ENCODE measurements at places on chromosomes 13 and 19.

DNA sequence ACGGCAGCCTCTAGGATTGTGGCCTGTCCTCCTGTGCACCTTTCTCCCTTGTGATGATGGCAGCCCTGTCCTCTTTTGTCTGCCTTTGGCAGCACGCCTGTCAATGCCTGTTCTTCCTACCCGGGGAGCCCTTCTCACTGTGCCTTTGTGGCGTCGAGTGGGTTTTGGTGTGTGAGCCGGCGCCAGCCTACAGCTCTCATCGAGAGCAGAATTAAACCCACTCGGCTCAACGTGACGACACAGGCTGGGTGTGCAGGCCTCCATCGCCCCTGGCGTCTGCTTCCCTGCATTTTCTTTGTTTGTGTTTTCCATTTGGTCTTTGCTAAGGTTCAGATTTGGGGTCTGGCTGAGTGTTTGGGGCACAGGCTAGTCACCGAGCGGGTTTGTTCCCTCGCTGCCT is 34.4 kb downstream of the AP1M1 start:
- no peak for DNase-seq

DNA sequence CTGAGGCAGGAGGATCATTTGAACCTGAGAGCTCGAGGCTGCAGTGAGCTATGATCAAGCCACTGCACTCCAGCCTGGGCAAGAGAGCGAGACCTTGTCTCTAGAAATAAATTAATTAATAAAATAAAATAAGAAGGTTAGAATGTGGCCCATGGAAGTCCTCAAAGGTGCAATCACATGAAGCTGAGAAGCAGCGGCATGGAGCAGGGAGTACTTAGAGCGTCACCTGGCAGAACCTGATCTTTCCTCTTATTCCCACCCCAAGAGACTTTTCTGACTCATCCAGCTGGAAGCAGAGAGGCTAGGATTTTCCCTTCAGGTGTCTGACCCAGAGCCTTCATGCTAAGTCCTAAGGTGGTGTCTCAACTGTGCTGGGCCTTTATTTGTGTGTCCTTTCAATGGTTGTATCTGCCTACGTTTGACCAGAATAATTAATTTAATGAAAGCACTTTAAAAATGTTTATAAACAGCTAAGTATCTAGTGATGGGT is 8.9 kb upstream of the MRPS31 start:
- no peak for DNase-seq

DNA sequence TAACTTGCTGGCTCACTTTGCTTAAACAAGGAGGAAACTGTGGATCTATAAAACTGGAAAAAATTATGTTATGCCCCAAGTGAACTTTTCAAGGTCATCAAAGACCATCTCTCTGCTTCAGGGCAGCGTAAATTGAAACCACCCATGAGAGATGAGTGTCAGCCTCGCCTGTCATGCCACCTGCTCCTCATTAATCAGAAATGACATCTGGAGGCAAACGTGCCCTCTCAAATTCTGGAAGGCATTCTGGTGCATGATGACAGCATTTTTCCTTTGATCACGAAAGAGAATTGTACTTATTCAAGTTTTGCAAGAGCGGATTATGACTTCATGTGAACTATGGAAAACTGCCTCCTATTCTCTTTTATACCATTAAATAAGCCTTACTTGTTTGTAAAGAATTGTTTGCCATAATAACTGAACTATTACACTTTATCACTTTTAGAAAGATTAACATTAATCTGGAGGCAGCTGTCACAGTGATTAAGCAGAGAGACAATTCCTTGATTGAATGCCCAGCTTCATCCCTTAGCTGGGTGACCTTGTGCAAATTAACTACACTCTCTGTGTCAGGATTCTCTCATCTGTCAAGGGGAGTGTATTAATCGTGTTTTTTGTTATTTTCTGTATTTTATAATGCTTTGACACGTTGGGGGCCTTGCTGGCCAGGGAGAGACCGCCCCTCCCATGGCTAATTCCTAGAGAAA is 17.0 kb upstream of the SACS start:
- no peak for DNase-seq

- DNase-seq: no peak
Observed at GRCh38 chr13:22235950-22236290, 565.0 kb downstream of the FGF9 start.

DNA sequence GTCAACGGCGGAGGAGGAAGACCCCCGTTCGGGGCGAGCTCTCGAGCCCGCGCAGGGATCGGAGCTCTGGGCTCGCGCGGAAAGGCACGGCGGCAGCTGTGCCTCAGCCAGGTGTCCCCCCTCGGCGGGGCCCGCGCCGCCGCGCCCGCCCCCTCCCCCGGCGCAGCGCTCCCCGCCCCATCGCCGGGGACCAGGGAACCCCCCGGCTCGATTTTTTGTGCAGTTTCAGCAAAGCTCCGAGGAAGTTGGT is 110.0 kb downstream of the KCNRG start:
- no peak for DNase-seq

- DNase-seq: no peak
Observed at GRCh38 chr19:44587963-44588770, 25.2 kb upstream of the IGSF23 start.

DNA sequence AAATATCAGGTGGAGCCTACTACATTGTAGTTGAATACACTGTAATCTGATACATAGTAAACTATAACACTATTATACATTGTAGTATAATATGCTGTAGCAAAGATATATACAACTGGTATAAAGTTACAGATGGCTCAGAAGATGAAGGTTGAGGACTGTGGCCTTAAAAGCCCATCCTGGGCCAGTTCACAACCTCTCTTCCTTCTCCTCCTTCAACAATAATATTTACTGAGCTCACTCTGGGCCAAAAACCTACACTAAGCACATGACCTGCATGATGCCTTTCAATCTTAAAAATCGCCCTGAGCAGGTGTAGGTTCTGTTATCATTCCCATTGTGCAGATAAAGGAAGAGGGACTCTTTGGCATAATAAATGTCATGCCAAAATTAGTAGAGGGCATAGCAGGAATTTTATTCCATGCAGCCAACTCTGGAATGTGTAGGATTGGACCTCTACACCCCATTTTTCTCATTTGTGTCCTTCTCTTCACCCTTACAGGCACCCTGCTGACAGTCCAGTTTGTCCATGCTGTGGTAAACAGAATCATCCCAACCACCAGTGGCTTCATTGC is 14.6 kb upstream of the SIN3B start:
- no peak for DNase-seq

GRCh38 chr13:99969453-99969918 is 2.1 kb downstream of the ZIC5 start:
- no peak for DNase-seq

DNA sequence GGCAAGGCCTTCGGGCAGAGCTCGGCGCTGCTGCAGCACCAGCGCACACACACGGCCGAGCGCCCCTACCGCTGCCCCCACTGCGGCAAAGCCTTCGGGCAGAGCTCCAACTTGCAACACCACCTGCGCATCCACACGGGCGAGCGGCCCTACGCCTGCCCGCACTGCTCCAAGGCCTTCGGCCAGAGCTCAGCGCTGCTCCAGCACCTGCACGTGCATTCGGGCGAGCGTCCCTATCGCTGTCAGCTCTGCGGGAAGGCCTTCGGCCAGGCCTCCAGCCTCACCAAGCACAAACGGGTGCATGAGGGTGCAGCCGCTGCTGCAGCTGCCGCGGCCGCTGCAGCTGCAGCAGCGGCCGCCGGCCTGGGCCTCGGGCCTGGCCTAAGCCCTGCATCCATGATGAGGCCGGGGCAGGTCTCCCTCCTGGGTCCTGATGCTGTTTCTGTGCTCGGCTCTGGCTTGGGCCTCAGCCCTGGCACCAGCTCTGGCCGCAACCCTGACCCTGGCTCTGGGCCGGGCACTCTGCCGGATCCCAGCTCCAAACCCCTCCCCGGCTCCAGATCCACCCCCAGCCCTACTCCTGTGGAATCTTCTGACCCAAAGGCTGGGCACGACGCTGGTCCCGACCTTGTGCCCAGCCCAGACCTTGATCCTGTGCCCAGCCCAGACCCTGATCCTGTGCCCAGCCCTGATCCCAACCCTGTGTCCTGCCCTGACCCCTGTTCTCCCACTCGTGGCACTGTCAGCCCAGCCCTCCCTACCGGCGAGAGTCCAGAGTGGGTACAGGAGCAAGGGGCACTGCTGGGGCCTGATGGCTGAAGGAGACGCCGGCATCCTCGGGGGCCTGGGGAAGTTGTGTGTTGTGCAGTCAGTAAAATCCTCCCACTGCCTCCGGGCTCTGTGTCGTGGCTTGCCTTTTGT is 2.0 kb upstream of the MCOLN1 start:
- no peak for DNase-seq

DNA sequence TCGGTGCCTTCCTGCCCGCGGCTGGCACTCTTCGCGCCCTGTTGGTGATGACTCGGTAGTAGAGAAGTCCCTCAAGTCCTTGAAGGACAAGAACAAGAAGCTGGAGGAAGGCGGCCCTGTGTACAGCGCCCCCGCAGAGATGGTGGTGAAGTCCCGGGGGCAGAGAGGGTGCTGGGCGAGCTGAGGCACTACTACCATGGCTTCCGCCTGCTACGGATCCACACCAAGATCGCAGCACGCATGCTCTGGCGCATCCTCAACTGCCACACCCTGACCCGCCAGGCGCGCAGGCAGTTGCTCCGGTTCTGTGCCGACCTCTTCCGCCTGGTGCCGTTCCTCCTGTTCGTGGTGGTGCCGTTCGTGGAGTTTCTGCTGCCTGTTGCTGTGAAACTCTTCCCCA is 11.1 kb downstream of the ZSCAN1 start:
- no peak for DNase-seq

GRCh38 chr19:32830231-32831014 is 39.1 kb downstream of the SLC7A9 start:
- no peak for DNase-seq

DNA sequence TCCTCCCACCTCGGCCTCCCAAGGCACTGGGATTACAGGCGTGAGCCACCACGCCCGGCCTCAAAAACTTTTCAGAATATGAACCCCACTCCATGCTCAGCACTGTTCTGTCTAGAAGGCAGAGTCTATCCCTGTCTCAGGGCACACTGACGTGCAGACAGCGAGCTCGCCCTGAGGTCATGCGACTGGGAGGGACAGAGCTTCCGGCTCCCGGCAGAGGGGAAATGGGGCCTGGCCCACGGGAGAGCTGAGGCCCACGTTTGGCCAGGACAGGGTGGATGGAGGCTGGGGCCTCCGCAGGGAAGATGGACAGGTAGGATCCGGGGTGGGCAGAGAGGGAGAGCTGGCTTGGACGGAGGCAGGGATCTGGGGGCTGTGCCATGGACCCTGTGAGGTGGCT is 2.8 kb upstream of the AZU1 start:
- no peak for DNase-seq

DNA sequence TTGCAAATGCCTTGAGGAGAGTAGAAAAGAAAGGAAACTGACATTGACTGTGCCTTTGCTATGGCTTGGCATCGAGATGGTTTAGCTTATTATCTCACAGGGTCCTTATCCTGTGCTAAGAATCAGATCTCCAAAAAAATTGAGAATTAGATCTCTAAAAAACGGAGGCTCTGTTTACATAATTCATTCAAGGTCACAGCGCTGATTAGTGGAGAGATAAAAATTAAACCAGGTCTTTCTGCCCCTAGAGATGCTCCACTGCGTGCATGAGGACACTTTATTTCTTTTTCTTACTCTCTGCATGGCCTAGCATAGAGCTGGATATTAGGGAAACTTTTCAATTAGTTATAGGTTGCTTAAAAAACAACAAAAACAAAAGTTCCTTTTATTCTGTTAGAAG is 17.3 kb downstream of the LRCH1 start:
- no peak for DNase-seq

- no peak for DNase-seq
Observed at GRCh38 chr13:90902255-90902654, 445.2 kb upstream of the MIR17HG start.

DNA sequence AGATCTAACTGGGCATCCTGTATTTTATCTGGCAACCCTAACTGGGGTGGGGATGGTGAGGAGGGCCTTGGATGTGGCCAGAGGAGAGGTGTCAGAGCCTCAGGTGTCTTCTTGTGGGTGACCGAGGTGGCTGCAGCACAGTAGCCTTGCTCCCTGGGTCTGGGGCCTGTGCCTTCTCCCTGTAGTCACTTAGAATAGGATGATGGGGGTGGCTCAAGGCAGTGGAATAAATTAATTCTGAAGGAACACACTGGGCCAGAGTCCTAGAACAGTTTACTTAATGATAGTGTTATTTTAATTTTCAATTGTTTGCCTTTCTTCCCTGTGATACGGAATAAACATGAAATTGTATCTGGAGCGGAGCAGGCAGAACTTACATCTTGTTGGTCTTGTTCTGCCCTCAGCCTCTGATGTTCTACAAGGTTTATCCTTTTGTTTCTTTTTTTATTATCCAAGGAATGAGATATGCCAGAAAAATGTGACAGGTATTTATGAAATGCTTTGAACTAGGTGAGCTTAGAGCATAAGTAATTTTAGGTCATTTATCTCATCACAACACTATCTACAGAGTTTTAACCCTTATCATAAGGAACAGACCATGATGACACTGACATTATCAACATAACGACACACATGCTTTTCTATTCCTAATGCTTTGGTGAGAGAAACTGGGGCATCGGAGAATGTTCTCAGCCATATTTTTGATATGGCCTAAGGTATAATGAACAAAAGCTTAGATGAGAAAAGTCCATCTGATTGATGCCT is 51.4 kb downstream of the LRCH1 start:
- no peak for DNase-seq

- DNase-seq: no peak
Observed at GRCh38 chr19:33799476-33799875, 2.8 kb downstream of the KCTD15 start.

DNA sequence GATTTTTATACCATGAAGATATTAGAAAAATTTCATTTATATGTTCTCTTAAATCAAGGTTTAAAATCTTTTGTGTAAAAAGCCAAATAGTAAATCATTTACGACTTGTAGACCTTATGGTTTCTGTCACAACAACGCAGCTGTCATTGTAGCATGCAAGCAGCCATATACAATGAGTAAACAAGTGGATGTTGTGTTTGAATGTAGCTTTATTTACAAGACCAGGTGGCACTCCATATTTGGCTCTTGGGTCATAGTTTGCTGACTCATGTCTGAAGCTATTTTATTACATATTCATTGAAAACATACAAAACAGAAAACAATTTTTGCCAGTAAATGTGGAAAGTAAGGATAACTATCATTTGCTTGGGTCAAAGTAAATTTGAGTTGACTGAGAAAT is 930.8 kb downstream of the SLITRK5 start:
- DNase-seq: no peak

DNA sequence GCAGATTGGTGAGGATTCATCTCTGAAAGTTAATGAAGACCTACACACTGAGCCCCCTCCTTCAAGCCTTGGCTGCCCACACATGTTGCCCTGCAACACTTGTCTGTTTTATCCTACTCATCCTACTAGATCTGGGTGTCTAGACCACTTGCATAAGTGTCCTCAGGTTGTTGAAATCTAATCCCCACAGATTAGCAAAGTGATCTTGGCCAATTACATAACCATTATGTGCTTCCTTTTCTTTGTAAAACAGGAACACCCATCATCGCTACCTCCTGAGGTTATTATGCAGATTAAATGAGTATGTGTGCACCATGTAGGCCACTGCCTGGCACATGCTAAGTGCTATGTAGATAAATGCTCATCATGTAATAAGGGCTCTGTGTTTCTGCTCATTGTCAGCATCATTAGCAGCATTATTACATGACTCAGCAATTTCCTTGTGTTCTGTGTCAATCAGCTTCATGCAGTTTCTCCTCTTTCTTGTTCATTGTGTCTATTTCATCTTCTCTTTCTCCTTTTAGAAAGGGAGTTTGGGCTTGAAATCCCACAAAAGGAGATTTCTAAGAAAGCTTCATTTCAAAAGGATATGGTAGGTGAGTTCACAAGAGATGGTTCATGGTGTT is 15.1 kb downstream of the ZNF175 start:
- DNase-seq: no peak

- no peak for DNase-seq
Observed at GRCh38 chr19:19347401-19348110, 26.9 kb downstream of the MAU2 start.
